ENCODE measurements at places on chromosomes 1 and 21.
A peak's percentile ranks its signal among the peaks of the same experiment; 100 is the strongest.

DNA sequence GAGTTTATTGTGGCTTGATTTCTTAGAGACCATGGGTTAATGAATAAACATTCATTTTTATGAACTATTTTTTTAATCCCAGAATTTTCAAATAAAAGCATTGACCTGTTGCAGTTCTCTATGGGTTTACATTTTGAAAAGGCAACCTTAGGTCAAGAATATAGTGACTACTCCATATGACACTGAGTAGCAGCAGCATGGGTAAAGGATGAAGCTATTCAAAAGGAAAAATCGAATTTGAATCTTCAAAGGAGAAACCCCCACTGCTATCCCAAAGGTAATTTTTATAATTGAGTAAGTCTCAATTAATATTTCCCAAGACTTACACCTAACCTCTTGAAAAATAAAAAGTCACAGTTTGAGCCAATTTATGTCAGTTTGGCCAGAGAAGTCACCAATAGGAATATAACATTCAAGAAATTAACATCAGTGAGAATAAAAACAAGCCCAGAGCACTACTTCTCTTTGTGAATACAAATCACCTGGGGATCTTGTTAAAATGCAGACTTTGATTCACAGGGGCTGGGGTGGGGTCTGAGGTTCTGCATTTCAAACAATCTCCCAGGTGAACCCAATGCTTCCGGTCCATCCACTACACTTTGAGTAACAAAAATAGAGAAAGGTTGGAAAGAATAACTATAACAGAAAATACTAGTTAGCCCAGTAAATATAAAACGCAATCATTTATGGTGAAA lies 39.8 kb downstream of the USP1 start:
- no peak for DNase-seq

- DNase-seq, result no peak
These were observed 3.9 kb upstream of the DENND2D start for GRCh38 chr1:111204201-111204982.

DNA sequence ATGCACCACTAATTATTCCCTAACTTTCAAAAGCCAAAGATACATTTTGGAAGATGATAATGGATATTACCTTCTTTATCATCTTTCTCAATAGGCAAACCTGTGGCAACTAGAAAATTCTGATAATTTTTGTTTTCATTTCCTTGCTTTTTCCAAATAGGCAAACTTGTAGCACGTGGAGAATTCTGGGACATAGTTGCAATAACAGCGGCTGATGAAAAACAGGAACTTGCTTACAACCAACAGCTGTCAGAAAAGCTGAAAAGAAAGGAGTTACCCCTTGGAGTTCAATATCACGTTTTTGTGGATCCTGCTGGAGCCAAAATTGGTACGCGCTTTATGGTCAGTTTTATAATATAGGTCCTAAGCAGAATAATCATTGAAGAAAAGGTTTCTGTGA lies 1.5 kb downstream of the FPGT start:
- no peak for DNase-seq

DNA sequence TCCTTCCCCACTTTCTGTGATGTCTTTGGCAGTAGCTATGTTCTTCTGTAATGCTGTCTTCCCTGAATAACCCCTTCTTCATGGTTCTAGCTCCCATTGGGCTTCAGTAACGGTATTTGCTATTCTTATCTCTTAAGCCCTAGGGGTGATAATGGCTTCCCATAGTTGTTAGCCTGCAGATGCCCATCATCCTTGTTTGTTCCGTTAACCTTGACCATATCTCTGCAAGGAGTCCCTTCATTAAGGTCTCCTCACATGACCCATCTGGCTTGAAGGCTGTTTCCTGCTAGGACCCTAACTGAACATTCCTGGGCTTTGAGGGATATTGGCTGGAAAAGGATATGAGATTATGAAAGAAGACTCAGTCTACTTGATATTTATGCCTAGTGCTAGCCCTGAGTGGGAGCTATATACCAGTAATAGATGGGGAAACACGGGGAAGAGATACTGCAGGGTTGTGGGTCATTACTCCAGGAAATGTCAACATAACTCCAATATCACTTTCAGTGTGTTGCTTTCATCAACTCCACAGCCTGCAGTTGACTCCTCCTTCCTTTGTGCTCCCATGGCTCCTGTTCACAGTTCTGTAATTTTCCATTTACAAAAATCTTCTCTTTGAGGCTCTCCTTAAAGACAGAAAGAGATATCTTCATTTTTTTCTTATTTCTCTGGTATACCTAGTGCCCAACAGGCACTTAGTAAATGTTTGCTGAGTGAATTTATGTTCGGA lies 2.5 kb downstream of the MR1 start:
- no peak for DNase-seq

DNA sequence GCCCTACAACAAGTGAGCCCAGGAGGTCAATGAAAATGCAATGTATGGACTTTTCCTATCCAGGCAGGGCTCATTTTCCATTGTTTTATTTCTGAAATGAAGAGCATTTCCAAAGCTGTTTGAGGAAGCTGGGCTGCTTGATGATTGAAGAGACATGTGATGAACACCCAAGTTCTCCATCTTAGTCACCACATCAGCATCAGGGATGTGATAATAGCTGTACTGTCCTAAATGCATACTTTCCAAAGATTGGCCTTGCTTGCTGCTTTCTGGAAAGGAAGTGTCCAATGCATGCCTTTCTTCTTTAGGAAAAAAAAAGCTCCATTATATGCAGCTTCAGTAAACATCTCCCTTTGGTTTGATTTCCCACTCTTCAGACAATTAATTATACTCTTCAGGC lies 425.9 kb upstream of the RUNX1 start:
- DNase-seq, result peak; percentile 71

DNA sequence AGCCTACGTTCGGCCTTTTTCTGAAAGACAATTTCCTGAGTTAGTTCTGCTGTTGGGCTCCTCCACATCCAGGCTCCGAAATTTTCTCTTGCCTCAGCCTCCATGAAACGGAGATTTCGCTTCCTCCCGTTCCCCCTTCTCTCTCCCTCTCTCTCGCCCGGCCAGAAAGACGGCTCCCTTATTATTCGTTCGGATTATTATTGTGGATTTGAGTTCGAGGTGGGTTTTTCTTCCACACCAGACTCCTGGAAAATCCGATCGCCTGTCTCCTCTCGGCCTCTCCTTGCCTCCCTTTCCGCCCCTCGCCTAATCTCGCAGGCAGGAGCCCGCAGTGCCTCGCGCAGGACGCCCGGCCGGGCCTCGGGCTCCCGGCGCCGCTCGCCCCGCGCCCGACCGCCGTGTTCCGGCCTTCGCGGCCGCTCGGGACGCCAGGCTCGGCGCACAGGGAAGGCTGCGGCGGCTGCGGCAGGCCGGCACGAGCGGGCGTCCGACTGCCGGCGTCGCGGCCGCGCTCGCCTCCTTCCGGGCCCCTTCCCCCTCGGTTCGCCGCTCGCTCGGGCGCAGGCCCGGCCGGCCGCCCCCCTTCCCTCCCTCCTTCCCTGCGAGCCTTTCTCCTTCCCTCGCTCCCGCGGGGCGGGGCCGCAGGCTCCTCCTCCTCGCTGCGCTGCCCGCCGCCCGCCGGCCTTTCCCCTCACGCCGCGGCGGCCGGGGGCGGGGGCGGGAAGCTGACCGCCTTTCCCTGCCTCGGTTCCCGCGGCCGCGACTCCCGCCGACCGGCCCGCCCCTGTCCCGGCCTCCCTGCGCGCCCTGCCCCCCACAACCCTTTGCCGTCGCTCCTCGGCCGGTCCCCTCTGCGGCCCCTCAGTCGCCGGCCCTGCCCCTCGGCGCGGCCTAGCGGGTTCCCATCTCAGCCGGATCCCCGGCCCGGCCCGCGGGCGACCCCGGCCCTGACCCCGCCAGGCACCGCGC lies at the start of gene ARHGEF11:
Gene ARHGEF11 (minus strand): TSS at position 493 of the 969 bp plus-strand sequence. CDS start 1,412 bp downstream, outside the sequence.
- DNase-seq, result peak; percentile 91

DNA sequence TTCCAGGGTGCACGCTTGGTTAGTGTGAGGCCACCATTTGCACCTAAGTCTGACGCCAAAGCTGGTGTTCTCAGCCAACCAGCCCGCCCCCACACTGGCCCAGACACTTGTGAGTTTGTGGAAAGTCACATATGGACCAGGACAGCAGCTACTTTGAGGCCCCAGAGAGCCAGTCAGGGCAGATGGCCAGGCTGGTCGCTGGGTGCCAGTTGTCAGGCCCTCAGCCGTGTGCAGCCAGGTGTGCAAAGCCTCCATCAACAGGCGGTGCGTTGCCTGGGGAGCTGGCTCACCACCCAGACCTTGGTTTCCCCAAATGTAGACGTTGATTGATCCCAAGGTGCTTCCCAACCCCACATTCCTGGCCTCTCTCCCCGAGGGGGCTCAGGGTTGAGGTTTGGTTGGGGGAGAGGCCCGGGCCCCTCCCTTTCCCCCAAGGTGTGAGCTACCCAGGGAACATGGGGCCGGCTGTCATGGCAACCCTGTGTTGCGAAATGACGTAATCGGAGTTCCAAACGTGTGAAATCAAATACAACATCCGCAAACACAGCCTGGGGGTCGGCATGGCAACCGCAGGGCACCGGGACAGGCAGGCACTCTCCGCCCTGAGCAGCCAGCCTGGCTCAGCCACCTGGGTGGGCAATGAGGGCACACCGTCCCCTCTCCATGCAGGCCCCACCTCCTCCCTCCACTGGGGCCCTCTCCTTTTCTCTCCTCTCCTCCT lies 42.2 kb upstream of the WNT4 start:
- DNase-seq, result peak; percentile 16

DNA sequence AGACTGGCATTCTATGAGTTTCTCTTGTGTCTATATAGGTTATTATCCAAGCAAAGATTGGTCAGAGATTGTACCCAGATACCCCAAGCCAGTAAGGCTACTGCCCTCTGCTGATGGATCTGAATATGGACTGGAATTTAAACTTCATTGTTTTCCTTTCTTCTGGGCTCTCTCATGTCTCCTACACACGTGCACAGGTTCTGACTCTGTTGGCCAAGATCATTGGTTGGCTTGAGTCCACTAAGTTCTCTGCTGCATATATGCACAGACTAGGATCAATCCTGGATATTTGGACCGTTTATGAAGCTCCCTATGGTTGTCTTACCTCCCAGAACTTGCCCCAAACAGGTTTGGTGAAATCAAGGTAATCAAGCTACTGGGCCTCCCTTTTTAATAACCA lies 69.7 kb downstream of the CC2D1B start:
- peak; percentile 62 for DNase-seq

- no peak for DNase-seq
These were observed 176.6 kb downstream of the NRIP1 start for GRCh38 chr21:14888202-14888601.

GRCh38 chr1:15212954-15213291 lies 34.1 kb upstream of the FHAD1 start:
- DNase-seq, result no peak

DNA sequence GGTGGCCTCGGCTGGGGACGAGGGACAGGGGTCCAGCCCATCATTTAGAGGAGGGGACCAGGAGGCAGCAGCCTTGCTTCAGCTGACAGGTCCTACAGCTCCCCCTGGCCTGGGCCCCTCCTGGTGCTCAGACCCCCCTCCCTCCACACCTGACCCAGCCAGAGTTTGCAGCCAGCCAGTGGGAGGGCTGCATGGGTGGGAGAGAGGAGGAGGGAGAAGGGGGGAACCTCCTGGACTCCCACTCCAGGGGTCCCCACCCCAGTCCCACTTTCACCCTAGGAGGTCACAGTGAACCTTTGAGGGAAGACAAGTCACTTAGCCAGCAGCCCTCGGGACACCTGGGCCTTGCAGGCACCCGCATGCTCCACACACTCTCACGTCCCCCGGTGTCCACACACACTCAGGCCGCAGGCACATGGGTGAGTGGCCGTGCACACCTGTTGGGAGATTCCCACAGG lies 108.9 kb upstream of the ZBTB40 start:
- no peak for DNase-seq

- DNase-seq, result peak; percentile 25
These were observed 529 bp downstream of the MPZL1 start for GRCh38 chr1:167722152-167722869.

GRCh38 chr1:205581321-205581980 lies 50.4 kb downstream of the ELK4 start:
- DNase-seq, result no peak

DNA sequence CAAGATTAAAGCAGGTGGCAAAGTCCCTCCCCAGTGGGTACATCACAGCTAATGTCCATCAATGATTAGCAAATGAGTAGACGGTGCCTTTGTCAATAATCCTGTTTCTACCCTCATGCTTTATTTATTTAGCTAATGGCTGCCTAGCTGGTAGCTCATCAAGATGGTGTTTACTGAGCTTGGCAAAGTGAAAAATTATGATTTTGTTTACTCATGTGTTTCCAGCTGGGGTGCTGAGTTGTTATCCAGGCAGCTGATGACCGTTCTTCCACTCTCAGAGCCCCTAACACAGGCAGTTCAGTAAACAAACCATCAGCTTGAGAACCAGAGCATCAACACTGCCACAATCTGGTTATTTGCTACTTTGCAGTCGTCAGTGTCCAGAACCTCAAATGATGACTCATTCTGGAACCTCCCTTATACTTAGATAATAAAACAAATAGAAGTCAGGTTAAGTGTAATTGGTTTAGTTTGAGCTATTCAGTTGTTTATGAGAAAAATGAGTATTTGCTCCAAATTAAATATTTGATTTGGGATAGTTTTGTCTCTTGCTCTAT lies 163.9 kb downstream of the ST6GALNAC5 start:
- DNase-seq, result peak; percentile 47

- DNase-seq, result peak; percentile 67
These were observed 204.1 kb upstream of the PTGFR start for GRCh38 chr1:78286686-78287085.

- DNase-seq, result no peak
These were observed 41.6 kb upstream of the MTR start for GRCh38 chr1:236753516-236753915.

DNA sequence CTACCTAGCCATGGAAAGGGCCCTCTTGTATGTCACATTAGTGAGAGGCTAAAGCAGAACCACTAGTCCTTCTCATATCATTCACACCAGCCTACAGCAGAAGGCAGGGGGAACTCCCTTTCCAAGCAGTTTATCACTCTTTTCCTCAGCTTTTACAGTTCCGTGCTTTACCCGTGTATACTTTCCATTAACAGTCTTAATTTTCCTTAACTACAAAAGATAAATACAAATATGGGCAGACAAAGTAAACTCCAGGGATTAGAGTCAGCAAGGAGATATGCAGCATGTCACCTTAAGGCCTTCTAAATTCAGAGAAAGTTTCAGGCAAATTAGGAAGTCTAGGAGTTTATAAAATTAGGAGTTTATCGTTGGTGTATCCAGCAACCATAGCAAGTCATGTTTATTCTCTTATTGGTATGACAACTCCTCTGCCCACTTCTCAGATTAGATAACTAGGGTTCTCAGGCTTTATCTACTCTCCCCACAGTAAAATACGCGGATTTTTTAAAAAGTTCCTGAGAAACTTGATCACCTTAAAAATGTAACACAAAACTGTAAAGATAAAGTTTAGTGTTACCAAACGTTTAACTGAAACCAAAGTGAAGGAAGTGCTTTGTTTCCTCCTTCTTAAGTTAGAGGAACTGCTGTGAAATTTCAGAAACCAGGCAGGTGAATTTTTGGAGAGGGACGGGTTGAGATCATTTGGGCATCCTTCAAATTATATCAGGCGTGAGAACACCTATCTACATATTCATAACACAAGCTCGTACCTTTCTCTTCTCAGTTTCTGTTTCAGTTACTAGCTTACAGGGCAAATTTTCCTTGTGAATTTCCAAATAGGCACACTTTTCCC lies 42.7 kb upstream of the SLC19A2 start:
- no peak for DNase-seq

- DNase-seq, result peak; percentile 16
These were observed 129.6 kb downstream of the LRRC40 start for GRCh38 chr1:70075761-70076160.

GRCh38 chr1:240309769-240310168 lies 218.1 kb downstream of the FMN2 start:
- no peak for DNase-seq

- DNase-seq, result peak; percentile 67
These were observed 132.6 kb downstream of the ETS2 start for GRCh38 chr21:38938343-38938742.
